ENCODE measurements at places on chromosomes 6 and 20. TPM values are rescaled to one million over a fixed set of nuclear protein-coding genes. Genes with fewer than 3 reads are reported as not detected.

The ADGB gene
- not detected for total RNA-seq

The SRMS gene
- total RNA-seq: not detected

The TTK gene
- total RNA-seq: 39.8 TPM

The CCN6 gene
- total RNA-seq: not detected

The ZNF311 gene
- 0.27 TPM for total RNA-seq

The MATN4 gene
- total RNA-seq: 0.20 TPM

The IMPG1 gene
- total RNA-seq: not detected

The CALHM5 gene
- total RNA-seq: 4.4 TPM

The OR2H1 gene
- total RNA-seq: not detected

The NMBR gene
- total RNA-seq: not detected

Measured in mammary microvascular endothelial cell (primary cell).